ENCODE measurements at places on chromosomes 6 and 20.

- no peak for DNase-seq
Observed at GRCh38 chr20:59580146-59580946, 24.0 kb upstream of the PHACTR3 start.

- DNase-seq = no peak
Observed at GRCh38 chr20:42308171-42308570, 690.0 kb upstream of the CHD6 start.

GRCh38 chr6:97133067-97133466, 149.9 kb downstream of the MMS22L start:
- peak; percentile 39 for DNase-seq

DNA sequence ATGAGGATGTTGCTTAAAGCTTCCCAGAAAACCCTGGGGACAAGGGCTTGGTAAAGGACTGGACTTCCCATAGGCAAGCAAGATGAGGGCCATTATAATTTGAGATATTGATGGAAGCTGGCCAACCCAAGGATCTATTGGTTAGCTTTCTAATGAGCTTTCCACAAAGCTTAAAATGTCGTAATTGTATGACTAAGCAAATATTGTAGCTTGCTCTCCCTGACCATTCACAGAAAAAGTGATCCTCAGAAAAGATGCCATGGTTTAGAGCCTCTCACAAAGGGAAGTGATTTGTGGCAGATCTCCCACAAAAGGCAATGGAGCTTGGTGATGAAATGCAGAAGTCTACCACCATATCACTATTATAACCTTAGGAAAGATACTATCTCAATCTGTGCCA, 13.6 kb downstream of the IL17F start:
- no peak for DNase-seq

- no peak for DNase-seq
Observed at GRCh38 chr6:17879184-17879583, 108.3 kb downstream of the KIF13A start.

- DNase-seq = no peak
Observed at GRCh38 chr6:145608850-145609249, 126.5 kb downstream of the EPM2A start.

GRCh38 chr6:138568997-138569396, 69.7 kb upstream of the NHSL1 start:
- DNase-seq = peak; percentile 9

- peak; percentile 84 for DNase-seq
Observed at GRCh38 chr6:34657307-34657978, 39.1 kb downstream of the ILRUN start.

DNA sequence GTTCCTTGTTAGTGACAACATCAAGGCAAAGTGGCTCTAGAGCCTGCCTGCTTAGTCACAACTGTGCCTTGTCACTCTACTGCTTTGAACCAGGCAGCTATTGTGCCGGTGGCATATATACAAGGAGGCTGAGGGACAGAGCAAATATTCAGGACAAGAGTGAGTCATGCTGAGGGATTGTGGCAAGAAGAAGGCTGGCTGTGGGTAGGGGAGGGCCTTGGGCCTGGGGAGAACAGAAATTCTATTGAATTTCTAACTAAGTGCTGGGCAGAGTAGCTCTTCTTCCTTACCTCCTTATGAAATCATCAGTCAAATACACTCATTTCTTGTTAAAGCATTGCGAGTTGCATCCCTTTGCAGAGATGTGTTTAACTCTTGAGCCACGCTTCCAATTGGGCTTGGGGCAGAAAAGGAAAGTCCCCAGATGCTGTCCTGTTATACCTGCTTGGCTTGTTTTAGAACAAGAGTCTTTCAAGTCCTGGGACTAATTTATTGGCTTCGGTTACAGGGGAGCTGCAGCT, 59.7 kb downstream of the PFDN4 start:
- peak; percentile 87 for DNase-seq

- no peak for DNase-seq
Observed at GRCh38 chr6:30689022-30689865, 1.5 kb downstream of the NRM start.

DNA sequence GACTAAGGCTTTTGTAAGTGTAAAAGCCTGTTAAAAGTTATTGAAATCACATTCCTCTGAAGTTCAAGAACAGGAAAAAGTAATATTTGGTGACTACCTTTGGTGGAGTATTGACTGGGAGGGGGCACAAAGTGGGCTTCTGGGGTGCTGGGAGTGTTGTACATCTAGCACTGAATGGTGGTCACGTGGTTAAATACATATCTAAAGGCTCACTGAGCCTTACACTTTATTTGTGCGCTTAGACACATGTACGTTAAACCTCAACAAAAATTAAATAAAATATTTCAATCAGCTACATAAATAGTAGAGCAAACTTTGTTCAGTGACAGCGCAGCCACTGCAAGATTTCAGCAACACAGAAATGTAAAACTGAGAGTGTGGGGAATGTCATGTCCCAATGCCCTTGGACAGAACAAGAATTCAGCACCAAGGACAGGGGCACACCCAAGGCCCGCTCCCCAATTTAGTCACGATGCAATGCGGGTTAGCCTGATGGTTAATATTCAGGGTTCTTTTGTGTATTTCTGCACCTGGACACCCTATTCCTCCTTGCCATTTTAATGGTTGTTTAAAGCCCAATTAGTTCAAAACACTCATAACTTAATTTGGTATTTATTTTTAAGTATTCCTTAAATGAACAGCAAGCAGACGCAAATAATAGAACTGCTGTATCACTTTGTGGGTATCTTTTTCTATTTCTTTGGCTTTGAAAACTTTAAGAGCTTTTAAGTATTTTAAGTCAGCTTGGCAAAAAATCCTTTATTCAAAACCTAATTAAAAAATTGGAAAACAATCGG, 37.4 kb downstream of the ANGPT4 start:
- peak; percentile 67 for DNase-seq

DNA sequence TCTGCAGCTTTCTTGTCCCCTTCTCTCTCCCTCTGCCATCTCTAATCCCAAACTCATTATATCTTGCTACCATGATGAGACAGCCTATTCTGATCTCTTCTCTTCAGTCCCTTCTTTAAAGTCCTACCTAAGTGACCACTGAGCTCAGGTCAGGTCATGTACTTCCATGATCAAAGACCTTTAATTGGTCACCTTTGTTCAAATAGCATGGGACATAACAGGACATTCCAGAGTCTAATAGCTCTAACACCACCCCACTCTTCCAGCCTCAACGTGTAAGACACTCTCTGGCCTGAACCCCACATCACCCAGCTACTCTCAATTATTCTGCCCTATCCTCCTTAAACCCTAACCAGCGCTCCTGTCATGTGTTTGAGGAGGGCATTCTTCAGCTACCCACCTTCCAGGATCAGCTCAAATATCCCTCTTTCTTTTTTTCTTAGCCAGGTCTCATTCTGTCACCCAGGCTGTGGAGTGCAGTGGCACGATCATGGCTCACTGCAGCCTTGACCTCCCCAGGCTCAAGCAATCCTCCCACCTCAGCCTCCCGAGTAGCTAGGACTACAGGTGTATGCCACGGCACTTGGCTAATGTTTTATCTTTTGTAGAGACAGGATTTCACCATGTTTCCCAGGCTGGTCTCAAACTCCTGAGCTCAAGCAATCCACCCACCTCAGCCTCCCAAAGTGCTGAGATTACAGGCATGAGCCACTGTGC, 2.1 kb upstream of the SMLR1 start:
- no peak for DNase-seq

DNA sequence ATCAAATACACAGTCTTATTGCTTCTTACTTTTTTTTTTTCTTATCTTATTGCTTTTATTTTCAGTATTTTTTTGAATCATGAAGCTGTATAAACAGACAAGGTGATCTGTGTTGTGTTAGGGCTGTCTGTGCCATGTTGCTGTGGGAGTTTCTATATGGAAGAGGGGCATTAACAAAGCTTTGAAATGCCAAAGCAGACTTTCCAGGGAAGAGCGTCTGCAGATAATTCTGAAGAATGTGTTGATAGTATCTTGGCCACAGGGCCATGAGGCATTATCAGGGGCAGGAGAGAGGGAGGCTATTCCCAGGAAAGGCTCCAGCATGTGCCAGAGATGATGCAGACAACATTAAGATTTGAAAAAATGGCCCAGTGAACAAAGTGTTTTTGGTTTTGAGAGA, 354.5 kb downstream of the UTRN start:
- DNase-seq = no peak

DNA sequence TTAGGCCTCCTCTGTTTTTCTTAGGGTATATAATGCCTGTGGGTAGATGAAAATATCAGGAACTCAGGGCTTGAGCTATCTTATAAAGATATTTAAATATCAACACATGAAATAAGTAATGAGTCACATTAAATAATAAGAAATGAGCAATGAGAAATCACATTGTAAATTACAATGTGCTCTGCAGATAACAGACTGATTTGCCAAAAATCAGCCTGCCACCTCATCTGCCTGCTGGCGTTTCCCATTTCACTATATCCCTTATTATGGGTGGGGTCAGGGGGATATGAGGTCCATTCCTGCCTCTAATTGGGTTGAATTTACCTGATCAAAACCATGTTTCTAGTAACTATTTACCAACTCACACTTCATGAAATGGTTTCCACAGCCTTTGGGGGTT, 335.2 kb downstream of the CDC5L start:
- DNase-seq = no peak

GRCh38 chr6:157148391-157149323, 174.7 kb downstream of the TMEM242 start:
- DNase-seq = peak; percentile 95

- DNase-seq = peak; percentile 67
Observed at GRCh38 chr6:116118608-116119007, 7.3 kb downstream of the COL10A1 start.

GRCh38 chr6:163173741-163174140, 240.8 kb upstream of the QKI start:
- DNase-seq = peak; percentile 13

GRCh38 chr6:33583591-33584155, 3.6 kb upstream of the BAK1 start:
- no peak for DNase-seq

GRCh38 chr6:133756078-133756695, 132.7 kb upstream of the TCF21 start:
- DNase-seq = no peak

GRCh38 chr20:46122071-46122470, 4.0 kb downstream of the CD40 start:
- peak; percentile 89 for DNase-seq

DNA sequence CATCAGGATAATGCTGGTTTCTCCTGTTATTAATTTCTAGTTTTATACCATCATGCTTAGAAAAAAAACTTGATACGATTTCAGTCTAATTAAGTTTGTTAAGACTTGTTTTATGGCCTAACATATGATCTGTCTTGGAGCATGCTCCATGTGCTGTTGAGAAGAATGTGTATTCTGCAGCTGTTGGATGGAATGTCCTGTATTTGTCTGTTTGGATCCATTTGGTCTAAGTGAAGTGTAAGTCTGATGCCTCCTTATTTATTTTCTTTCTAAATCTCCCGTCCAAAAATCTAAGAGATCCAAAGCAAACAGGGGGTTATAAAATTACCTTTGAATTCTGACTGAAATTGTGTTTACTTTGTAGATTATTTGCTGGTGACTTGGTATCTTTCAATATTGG, 30.0 kb upstream of the PRND start:
- no peak for DNase-seq

DNA sequence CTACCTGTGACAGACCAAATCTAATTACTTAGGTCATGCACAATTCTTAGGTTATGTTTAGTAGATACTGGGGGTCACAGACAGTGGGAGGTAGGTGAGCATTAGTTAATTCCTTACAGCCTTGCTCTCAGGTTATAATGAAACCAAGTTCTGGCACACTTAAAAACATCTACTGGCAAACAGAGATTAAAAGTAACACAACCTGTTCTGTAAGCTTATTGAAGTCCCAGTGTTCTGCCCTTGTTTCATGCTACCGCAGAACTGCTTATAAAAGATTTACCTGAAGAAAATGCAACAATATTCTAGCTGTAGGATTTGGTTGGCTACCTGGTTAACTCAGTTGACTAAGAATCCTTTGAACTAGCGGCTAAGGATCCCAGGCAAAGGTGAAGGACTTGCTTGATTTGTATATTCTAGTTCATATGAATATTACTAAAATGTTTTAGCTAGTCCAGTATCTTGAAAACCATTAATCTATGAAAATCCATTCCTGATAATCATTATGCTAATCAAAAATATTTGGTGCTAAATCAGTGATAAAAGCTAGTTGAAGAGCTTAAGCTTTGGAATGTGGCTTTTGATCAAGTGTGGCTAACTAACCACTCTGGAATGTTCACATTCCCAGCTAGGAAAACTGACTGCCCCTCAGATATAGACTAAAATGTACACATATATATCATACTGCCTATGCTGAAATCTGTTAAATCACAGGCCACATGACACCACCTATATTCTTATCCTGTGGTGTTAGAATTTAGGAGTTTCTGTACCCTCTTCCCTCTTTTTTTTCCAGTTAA, 7.2 kb downstream of the PEX3 start:
- DNase-seq = peak; percentile 60

DNA sequence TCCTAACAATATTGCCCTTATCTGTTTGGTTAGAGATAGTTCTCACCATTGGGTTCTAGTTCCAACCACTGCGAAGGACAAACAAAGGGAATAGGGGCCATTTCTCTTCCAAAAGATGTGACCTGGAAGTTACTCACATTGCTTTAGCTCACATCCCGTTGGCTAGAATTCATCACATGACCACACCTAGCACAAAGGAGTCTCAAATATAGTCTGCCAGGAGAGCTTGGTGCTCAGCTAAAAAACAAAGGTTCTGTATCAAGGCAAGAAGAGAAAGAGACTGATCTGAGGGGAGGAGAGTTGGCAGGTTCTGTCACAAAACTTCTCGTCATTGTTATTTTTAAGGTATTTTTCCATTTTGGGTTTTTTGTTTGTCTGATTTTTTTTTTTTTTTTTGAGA, 69.8 kb upstream of the GNRH2 start:
- DNase-seq = no peak

GRCh38 chr6:44826025-44826676, 438.6 kb downstream of the CDC5L start:
- no peak for DNase-seq

- no peak for DNase-seq
Observed at GRCh38 chr20:48790473-48791003, 37.3 kb downstream of the PREX1 start.

- DNase-seq = no peak
Observed at GRCh38 chr20:23832775-23833513, 6.4 kb upstream of the CST2 start.

DNA sequence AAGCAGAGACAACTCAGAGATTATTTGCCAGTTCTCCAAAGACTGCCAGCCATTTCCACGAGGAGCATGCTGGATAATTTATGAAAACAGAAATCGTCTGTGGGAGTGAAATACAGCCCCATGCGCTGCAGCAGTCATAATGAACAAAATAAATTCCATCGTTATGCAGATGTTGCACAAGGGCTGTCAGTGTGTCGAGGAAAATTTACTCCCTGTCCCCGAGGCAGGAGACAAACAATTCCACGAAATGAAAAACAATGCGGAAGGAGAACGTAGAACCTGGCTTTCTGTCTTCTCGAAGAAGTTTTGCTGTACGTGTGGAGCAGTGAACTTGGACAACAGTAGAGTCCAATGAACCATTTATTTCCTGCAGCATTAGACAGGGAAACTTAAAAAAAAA, 399.4 kb downstream of the CD83 start:
- no peak for DNase-seq

GRCh38 chr6:137872581-137873115, 5.6 kb downstream of the TNFAIP3 start:
- DNase-seq = no peak

GRCh38 chr20:17202030-17202429, 24.8 kb upstream of the PCSK2 start:
- no peak for DNase-seq

- DNase-seq = peak; percentile 67
Observed at GRCh38 chr6:166456395-166457156, 73.8 kb upstream of the MPC1 start.

- peak; percentile 25 for DNase-seq
Observed at GRCh38 chr6:80268865-80269730, 162.6 kb downstream of the BCKDHB start.
